Activated naive CD4-positive, alpha-beta T cell treated with Interleukin-2 at 50 U/mL for 16 hours (primary cell): ENCODE measurements at places on chromosomes 6 and 20.

DNA sequence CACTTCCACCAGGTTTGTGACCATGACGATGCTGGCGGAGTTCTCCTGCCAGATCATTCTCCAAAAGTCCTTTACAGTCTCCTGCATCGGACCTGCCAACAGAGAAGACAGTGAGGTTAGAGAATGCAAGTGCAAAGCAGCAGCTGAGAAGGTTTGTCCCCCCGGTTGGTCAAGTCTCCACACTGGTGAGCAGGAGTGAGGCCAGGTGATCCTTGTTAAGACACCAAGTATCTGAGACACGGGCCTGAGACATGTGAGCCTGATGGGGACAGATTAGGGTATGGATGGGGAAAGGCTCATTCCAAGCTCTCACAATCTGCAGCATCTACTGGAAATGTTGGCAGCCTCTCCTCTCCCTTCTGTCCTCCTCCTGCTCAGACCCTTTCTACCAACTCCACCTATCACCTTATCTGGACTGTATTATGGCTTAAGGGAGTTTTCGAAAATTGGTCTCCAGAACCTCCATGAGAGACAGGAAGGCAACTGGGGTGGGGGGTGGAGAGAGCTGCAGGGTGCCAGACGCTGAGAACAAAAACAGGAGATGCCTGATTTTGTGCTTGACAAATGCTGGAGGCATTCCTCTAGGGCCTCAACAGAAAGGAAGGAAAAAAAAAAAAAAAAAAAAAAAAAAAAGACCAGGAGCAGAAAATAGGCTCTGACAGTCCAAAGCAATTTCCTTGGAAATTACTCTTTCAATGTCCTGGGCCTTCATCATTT lies 500.4 kb upstream of the CHD6 start:
- DNase-seq = no peak

GRCh38 chr20:31677553-31678260 lies 40.0 kb downstream of the COX4I2 start:
- no peak for DNase-seq

GRCh38 chr20:63844511-63844991 lies 13.5 kb upstream of the ZBTB46 start:
- no peak for DNase-seq

- DNase-seq = no peak
These were observed 46.0 kb downstream of the ZFP64 start for GRCh38 chr20:52145587-52145986.

DNA sequence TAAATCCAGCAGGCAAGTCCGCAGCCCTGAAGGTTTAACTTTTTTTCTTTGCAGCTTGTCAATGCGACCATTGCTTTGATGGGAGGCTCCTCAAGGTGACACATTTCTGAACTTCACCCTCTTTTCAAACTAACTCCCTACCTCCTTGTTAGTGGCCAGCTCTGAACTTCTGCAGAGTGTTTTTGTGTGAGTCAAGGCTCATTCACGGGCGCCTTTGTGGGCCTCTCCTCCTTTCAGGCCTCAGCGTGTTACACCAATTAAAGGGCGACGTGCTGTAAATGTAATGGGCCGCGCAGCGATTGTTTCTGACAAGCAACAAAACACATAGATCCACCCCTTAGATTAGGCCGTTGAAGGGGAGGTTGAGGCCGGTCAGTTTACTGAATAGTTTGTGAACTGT lies 45.5 kb upstream of the NR2E1 start:
- no peak for DNase-seq

DNA sequence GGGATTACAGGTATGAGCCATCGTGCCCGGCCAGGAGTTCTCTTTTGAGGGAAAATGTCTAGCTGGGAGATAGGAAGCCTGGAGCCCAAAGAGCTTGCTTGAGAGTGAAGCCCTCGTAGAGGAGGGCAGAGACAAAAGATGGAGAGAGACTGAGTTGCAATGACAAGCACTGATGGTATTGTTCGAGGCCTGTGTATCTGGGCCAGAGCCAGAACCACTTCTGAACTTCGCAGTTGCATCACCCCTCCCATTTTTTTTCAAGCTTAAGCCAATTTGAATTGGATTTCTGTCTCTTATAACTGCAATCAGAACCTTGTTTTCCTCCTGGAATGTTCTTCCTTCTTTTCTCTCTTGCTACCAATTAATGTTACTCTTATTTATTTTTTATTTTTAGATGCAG lies 83.1 kb downstream of the KCNB1 start:
- DNase-seq = no peak

DNA sequence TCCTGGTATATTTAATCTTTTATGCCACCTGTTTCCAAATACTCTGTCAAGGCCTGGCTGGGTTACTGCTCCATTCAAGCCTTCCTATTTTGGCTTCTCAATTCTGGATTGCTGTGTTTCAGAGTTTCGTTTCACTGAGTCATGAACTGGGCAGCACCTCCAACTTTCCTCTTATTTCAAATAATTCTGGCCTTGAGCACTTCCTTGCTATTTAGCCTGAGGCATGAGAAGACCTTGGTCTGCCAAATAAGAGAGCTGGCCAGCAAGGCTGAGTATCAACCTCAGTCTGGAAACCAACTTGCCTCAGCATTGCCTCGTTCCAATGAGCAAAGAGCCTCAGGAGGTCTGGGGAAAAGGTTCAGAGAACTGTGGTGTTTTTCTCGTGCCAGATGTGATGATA lies 66.6 kb downstream of the TNFAIP3 start:
- DNase-seq = no peak

DNA sequence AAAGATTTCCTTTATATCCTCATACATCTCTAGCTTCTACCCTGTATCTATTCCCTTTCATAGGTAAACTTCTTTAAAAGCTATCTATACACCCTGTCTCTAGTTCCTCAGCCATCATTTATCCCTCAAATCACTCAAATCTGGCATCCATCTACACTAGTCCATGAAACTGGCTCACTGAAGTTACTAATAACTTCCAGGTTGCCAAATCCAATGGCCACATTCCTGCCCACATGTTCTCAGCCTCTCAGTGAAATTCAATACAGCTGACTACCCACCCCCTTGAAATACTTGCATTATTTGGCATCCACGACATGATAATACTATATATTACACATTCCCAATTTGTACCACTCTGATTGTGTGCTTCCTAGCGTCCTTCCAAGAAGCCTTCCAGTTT lies 8.7 kb downstream of the REPS1 start:
- no peak for DNase-seq

DNA sequence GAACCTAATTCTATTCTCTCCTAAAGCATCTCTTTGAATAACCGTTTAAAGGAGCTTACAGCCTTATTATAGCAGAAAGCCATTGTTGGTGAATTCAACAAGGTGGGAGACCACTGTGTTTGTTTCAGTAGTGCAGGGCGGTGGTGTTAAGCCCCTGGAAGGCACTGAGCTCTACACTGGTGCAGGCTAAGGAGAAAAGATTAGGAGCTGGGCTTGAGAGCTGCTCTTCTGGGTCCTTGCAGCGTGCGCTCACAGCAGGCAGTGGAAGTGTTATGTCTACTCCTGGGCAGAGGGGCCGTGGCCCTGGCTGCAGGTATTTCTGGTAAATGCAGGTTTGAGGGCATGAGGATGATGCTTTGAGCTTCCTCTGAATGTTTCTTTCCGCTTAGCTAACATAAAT lies 361.2 kb downstream of the RNF144B start:
- DNase-seq = no peak

- no peak for DNase-seq
These were observed 29.1 kb upstream of the FOXC1 start for GRCh38 chr6:1580585-1580984.

- DNase-seq = no peak
These were observed 3.5 kb upstream of the PRIM2 start for GRCh38 chr6:57313711-57314471.

- no peak for DNase-seq
These were observed 124.8 kb downstream of the MAP3K7 start for GRCh38 chr6:90462102-90462501.

DNA sequence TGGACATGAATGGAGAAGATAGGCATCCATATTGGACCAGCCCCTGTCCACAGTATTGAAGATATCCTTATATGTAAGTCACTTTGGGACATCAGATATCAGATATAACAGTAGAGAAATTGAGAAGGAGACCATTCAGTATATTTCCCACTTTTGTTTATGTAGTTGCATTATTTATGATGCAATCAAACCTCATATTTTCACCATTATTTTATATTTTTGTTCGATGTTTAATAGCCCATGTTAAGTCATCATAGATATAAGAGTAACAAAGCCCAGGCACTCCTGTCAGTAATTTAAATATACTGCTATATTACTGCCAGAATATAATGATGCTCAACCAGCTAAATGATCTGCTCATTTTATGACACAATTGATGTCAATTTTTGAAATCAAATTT lies 744.5 kb upstream of the EPHA7 start:
- DNase-seq = no peak

GRCh38 chr6:22610127-22610526 lies 40.8 kb downstream of the HDGFL1 start:
- DNase-seq = no peak

DNA sequence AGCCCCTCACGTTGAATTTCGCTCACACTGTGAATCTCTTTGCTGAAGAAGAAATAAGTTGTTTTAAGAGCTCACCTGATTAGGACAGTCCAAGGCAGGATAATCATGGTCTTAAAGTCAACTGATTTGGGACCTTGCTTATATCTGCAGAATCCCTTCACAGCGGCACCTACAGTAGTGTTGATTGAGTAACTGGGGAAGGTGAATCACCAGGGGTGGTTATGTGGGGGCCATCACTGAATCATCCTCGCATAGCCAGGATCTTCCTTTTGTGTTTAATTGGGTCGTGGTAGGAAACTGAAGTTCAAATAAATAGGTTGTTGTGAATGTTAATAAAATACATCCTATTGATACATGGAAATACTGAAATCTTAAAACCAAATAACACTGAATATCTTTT lies 20.2 kb upstream of the MICA start:
- DNase-seq = no peak

GRCh38 chr6:73743081-73743480 lies 47.1 kb downstream of the CD109 start:
- DNase-seq = no peak

GRCh38 chr6:144158133-144158532 lies 7.8 kb downstream of the STX11 start:
- no peak for DNase-seq

GRCh38 chr6:167684276-167685104 lies 142.2 kb upstream of the AFDN start:
- no peak for DNase-seq

GRCh38 chr6:43454696-43455530 lies 435 bp downstream of the DLK2 start:
- peak; percentile 36 for DNase-seq

GRCh38 chr6:14079433-14079832 lies 38.1 kb upstream of the CD83 start:
- peak; percentile 32 for DNase-seq

- DNase-seq = no peak
These were observed 67.6 kb upstream of the BACH2 start for GRCh38 chr6:90364286-90364685.

DNA sequence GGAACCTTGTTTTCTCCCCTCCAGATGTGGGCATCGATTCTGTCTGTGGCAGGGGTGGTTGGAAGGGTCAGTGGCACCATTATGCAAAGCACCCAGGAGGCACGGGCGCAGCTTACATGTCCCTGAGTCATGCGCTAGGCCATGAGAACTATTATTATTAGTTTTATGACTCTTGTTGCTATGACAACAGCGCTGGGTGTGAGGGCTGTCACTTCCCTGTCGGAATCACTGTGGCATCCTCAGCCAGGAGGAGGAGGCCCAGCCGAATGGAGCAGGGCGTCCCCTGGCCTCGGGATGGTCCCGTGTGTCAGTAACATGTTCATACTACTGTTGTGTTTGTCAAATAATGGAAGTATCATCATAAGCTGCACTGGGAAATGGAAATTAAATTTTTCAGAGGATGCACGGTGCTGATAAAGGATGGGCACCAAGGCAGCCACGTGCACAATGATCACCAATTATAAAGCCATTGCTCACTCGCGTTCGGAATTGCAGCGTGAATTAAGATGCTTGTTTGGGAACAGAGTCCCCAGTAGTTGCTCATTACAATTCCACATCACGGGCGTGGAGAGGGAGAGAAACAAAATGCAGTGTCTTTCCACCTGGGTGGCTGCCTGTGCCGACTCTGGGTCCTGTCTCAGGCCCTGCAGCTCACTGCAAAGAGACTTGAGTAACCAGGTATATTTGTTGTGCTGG lies 247.9 kb downstream of the CDH4 start:
- DNase-seq = no peak

DNA sequence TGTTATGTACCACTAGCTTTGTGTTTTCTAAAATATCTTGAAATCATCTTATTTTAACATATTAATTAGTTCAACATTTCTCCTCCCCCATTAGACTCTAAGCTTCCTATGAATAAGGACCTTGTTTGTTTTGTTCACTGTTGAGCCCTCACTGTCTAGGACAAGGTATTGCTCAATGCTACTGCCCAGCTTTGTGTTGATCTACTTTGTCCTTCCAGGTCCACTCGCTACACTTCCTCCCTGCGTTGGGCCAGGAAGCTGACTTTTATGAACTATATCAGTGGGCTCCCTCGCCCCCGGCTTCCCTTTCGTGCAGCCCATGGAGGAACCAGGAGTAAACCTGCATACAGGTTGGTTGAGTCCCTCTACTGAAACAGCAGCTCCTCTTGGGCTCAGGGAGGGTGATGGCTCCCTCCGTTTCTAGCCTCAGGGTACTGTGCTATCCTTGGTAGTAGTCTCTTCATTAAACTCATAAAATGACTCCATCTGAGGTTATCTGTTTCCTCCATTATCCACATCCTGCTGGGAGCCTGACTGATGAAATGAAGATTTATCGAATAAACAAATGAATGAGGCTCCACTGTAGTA lies 272.5 kb downstream of the CLIC5 start:
- DNase-seq = no peak

- DNase-seq = no peak
These were observed 129.1 kb upstream of the SALL4 start for GRCh38 chr20:51931371-51931781.
